ENCODE measurements at places on chromosomes 4 and X.

DNA sequence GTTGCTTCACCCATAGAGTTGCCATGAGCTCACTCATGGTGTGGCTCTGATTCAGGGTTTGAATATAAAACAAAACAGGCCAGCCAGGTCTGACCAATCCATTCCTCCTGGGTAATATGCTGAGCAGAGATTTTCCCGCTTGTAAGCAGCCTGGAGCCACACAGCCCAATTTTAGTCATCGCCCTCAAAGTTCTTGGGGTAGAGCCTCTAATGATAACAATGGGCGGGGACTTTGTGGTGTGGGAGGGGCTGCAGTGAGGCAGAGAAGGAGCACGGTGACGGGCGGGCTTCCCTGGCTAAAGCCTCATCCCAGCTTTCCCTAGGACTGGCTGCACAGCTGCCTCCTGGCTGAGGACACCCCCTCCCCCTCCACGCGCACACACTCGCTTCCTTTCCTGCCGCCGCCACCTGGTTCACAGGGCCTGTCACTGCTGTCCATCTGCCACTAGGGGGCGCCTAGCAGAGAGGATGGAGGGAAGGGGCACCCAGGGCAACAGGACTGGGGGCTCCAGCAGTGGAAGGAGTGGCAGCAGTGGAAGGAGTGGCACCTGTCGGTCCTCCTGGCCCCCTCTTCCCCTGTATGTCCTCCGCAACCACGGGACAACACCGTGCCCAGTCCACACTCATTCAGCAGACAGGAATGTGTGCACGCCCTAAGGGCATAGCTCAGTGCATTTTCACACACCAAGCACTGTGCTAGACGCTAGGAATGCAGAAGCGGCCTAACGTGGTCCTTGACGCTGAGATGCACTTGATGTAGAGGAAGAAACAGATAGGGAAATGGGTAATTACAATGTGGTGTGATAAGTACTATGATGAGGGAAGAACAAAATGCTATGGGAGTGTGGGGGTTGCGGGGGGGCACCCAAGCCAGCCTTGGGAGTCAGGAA, 26.8 kb downstream of the PRPS1 start:
- DNase-seq: peak; percentile 63

DNA sequence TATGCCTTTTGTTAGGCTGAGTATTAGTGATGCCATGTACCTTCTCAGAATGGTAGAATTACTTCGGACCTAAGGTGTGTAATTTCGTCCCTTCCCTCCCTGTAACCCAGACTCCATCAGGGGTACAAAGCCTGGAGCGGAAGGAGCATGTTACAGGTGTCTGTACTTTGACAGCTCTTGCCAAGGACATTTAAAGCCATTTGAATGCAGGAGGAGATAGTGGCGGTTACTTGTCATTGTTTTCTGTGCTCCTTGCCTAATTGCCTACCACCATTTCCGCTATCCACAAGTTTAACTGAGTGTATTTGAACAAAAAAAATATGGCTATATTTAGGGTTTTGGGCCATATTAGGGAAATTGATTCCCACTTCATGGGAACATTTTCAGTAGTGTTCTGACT, 1.8 kb downstream of the FNIP2 start:
- no peak for DNase-seq

DNA sequence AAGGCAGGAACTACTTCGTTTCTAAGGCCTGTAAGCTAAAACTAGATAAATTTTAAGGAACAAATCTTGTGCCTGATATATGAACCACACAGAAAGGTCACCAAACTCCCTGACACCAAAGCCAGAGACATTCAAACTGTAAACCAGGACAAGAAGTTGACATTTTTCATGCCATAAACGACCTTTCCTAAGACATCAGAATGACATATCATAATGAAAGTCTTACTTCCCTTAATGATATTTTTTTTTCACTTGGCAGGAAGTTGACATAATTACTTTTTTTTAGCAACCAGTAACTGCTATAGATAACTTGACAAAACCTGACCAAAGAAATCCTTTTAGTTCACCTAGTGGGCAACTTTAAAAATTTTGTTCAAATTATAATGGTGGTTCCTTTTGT, 231.5 kb upstream of the AGTR2 start:
- no peak for DNase-seq

DNA sequence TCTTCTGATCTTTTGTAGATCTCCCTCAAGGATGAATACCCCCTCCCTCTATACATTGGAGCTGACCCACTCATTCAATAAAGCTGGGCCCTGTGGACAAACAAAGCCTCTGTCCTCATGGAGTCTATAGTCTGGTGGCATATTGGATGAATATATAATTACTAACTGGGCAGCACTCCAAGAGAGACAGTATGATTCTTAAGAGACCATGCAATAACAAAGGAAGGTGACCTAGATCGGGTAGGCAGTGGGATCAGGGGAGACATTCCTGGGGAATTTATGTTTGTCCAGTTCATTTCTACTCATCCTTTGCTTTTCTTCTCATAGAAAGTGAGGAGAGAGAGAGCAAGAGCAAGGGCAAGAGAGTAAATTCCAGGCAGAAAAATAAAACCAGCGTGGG, 23.5 kb upstream of the CXCL13 start:
- no peak for DNase-seq

- no peak for DNase-seq
These were observed 35.3 kb downstream of the HPGDS start for GRCh38 chr4:94307231-94307871.

- DNase-seq: no peak
These were observed 854.4 kb upstream of the INTU start for GRCh38 chr4:126778348-126778747.

DNA sequence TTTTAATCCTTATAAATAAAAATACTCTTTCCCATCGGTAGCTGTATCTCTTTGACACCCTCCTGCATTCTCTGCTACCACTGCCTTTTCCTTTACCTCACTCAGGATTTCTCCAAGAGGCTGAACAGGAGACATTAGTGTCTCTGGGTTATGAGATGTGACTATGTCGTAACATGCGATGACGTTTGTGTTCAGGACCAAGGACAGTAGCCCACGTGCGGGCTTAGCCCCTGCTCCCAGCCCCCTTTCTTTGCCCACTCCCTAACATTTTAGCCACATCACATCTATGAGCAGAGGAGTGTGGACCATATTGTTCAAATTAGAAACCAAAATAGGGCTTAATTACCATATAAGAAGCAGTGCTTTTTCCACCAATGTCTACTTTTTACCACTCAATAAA, 369.3 kb downstream of the FBXW7 start:
- no peak for DNase-seq

DNA sequence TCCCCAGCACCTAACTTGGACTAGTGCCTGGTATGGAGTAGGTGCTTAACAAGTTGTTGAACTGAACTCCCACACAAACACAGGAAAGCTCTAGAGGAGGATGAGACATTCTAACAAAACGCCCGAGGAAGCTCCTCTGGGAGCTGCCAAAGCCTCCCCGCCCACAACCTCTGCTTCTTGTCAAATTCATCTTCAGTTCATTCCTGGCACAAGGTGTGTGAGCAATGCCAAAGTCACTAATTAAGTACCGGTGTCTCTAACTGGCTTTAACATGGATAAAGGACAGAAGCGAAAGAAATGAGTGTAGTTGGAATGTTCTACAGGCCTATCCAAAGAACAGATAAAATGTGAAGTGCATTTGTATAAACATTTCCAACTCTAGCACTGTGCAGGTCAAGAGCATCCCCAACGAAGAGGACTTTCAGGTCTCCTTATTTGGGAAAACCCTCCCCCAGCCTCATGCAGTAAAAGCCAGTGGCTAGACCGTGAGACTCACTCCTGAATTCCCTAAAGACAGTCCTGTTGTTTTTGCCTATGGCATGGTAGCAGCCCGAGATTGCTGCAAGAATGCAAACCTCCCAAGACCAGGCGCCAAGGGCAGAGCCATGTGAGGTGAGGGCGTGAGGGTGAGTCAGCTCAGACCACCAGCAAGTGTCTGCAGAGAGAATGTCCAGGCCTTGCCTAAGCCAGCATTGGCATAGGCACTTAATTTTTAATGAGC, 72.2 kb upstream of the KLF3 start:
- DNase-seq: no peak

DNA sequence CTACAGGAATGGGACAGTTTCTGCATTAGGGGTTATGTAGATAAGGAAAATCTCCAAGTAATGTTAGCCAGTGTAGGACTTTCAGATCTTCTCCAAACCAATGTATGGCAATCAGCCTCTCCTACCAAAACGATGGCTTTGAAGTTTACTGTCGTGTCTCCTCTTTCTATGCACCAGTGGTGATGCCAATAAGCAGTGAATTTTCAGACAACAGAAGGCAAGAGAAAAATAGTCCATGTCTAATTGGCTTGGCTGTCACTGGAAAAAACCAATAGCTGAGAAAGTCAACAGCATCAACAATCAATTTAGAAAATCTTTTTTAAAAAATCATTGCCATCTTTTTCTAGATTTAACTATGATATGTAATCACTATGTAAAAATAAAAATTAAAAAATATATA, 35.0 kb downstream of the LIMCH1 start:
- DNase-seq: no peak

DNA sequence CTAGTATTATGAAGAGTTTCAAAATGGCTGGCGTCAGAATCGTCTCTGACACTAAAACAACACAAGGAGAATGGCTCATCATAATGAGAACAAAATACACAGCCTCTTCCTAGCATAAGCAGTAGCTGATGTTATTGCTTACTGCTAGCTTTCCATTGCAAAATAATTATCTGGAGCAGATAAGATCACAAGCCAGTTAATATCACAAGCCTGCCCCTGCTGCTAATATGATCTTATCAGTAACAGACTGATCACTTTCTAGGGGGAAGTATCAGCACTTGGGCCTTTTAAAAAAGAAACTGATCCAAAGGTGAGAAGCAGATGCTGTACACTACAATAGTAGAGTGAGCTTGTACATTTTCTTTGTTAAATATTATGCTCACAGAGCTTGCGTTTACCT, 554.8 kb upstream of the PABPC4L start:
- DNase-seq: no peak

GRCh38 chr4:135201081-135201480, 999.5 kb upstream of the PABPC4L start:
- DNase-seq: no peak

DNA sequence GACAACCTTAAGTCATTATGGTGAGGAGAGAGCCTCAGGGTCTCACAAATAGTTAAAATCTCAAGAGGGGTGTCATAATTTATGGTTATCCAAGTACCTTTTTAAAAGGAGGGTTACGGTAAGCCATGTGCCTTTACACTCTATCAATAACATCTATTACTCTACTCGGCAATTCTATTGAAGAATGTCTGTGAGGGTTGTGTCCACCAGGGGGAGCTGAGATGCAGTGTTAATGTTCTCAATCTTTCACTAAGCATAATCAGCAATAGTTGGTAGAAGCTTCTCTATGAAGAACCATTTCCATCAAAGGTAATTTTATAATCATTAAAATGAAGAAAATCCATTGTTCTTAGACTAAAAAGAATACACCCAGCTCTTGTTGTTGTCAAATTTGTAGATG, 457.4 kb downstream of the CENPC start:
- no peak for DNase-seq

DNA sequence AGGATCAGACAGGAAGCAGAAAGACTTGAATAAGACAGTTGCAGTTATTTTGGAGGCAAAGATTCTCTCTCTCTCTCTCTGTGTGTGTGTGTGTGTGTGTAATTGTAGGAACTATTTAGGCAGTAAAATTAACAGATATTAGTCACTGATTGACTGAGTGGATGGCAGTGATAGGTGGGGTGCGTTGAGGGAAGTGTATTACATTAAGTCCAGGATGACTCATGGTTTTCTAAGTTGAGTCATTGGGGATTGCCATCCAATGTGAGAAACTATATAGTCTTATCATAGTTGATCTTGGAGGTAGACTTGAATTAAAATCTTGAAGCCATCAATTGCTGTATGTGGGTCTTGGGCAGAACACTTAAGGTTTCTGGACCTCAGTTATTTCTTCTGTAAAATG, 75.4 kb downstream of the AR start:
- no peak for DNase-seq

DNA sequence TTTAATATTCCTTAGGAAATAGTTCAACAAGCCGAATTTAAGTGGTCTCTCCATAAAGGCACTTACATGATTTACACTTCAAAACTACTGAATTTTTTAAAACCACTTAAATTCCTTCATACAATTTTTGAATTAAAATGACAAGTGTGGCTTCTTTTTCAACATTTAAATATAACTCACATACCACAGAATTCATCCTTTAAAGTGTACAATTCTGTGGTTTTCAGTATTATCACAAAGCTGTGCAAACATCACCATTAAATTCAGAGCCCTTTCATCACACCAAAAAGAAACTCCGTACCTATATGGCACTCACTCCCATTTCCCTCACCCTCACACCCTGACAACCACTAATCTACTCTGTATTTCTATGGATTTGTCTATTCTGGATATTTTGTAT, 200.9 kb upstream of the MAB21L2 start:
- no peak for DNase-seq

GRCh38 chr4:38983787-38984598, 48.2 kb downstream of the TMEM156 start:
- DNase-seq: no peak

- no peak for DNase-seq
These were observed 55.1 kb upstream of the INPP4B start for GRCh38 chr4:142901166-142901662.

DNA sequence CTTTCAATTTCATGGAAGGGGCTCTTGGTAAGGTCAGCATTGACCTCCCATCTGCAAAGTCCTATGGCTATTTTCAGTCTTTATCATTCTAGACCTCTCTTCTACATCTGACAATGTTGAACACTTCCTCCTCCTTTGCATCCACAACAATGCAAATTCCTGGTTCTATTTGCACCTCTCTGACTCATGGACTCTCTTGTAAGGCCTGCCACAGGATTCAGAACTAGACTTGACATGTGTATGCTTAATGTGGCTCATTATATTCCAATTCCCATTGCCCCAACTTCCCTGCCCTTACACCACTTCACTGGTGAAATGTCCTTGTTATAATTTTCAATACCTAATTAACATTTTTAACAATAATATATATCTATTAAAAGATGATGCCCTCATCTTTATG, 314.3 kb upstream of the FGF13 start:
- DNase-seq: no peak

DNA sequence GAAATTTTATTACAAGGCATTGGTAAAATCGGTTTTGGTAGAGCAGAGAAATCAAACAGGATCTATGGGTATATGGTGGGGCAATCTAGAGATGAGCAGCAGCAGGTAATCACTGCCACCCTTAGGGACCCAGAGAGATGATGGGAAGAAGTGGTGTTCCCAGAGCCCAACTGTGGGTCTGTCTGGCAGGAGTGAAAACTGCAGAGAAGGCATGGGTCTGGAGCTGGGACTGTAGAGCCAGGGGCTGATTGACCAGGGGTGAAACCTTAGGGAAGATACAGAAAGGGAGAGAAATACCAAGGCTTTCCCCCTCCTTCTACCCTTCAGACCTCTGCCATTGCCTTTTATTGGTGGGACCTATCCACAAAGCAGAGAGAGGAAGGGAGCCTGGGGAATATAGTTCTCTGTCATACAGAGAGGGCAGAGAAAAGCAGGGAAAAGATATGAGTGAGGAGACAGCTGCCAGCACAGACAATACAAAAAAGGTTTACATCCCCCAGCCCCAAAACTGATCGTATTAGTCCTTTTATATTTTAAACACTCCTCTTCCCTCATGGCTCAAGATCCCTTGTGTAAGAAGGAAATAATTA, 28.7 kb downstream of the PDLIM5 start:
- DNase-seq: no peak

- peak; percentile 14 for DNase-seq
These were observed 34.2 kb downstream of the FAM193A start for GRCh38 chr4:2570551-2571222.
